Pancreas (tissue), 10 donors: ENCODE measurements at places on chromosomes 4 and X. TPM values are rescaled to one million over a fixed set of nuclear protein-coding genes. Genes with fewer than 3 reads are reported as not detected.

DNA sequence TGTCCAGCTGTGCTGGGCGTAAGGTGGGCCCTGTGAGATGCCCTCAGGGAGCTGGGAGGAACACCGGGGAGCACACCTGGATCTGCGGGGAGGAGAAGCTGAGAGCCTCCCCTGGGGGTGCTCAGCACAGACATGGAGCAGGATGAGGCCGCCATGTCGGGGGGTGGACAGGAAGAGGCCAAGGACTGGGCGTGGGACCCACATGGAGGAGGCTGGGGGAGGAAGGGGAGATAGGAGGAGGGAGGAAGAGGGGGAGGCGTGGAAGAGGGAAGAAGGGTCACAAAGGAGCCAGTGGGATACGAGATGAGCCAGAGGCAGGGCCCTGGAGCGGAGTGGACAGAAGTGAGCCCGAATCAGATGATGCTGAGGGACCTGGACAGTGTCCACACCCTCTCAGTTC, 66.3 kb downstream of the ZFYVE28 start:
- H3K27me3 ChIP-seq: no peaks in the 10 kb centered on the region
- DNase-seq: peak; percentile 8
- no peak overlapping the region for H3K27ac ChIP-seq
- no peaks in the 10 kb centered on the region for H3K36me3 ChIP-seq
- no peaks in the 10 kb centered on the region for H3K4me1 ChIP-seq

GRCh38 chr4:84931274-84931673, 35.2 kb downstream of the WDFY3 start:
- no peaks in the 10 kb centered on the region for H3K4me1 ChIP-seq
- no peaks in the 10 kb centered on the region for H3K27me3 ChIP-seq

GRCh38 chr4:82611982-82612381, 50.2 kb upstream of the TMEM150C start:
- H3K36me3 ChIP-seq: no peaks in the 10 kb centered on the region
- H3K27ac ChIP-seq: no peak overlapping the region
- H3K4me1 ChIP-seq: no peaks in the 10 kb centered on the region
- no peak overlapping the region for H3K4me3 ChIP-seq
- H3K27me3 ChIP-seq: no peaks in the 10 kb centered on the region

GRCh38 chrX:131763674-131764073, 219.8 kb downstream of the OR13H1 start:
- no peaks in the 10 kb centered on the region for H3K36me3 ChIP-seq
- H3K27me3 ChIP-seq: no peaks in the 10 kb centered on the region
- no peak overlapping the region for H3K27ac ChIP-seq
- peak overlapping the region; percentile 7 for H3K4me3 ChIP-seq

DNA sequence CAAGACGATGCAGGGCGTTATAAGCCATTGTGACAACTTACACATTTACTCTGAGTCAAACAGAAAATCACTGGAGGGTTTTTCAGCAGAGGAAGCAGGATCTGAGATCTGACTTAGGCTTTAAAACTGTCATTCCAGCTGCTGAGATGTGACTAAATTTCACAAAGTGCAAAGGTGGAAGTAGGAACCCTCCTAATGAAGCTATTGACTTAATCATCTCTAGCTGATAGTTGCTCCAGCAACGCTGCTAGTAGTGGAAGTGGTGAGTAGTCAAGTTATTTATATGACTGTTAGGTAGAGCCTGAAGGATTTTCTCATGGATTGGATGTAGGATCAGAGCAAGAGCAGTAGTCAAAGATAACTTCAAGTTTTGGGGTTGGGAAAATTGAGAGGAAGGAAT, 218.6 kb downstream of the GRID2 start:
- H3K27ac ChIP-seq: no peak overlapping the region
- H3K4me3 ChIP-seq: no peak overlapping the region
- no peaks in the 10 kb centered on the region for H3K27me3 ChIP-seq
- DNase-seq: no peak
- H3K4me1 ChIP-seq: no peaks in the 10 kb centered on the region

DNA sequence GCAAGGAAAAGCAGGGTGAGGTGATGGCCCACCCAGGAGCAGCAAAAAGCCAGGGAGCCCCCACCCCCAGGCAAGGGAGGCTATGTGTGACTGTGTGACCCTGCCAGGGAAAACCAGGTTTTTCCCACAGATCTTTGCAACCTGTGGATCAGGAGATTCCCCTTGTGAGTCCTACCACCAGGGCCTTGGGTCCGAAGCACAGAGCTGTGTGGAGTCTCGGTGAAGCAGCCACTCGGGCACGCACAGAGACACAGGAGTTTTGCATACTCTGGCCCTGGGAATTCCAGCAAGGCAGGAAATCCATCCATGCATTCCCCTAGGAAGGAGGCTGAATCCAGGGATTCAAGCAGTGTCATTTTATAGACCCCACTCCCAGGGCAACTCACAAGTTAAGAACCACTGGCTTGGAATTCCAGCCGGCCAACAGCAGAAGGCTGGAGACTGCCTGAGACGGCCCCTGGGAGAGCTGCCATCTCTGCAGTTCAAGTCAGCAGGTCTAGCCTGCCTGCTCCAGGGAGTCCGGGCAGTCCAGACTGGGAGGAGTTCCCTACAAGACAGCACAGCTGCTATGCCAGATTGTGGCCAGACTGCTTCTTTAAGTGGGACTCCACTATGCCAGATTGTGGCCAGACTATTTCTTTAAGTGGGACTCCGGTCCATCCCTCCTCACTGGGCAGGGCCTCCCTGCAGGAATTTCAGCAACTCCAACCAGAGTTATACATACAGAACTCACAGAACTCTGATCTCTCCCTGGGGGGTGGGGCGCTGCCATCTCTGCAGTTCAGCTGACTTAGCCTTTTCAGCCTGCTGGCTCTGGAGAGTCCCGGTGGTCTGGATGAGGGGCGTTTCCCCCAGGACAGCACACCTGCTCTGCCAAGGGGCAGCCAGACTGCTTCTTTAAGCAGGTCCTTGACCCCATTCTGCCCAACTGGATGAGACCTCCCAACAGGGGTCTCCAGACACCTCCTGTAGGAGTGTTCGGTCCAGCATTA, 85.1 kb upstream of the ADAD1 start:
- no peak overlapping the region for H3K4me3 ChIP-seq
- H3K4me1 ChIP-seq: no peaks in the 10 kb centered on the region
- H3K27me3 ChIP-seq: no peaks in the 10 kb centered on the region
- peak; percentile 29 for DNase-seq
- H3K36me3 ChIP-seq: no peaks in the 10 kb centered on the region
- H3K27ac ChIP-seq: no peak overlapping the region

DNA sequence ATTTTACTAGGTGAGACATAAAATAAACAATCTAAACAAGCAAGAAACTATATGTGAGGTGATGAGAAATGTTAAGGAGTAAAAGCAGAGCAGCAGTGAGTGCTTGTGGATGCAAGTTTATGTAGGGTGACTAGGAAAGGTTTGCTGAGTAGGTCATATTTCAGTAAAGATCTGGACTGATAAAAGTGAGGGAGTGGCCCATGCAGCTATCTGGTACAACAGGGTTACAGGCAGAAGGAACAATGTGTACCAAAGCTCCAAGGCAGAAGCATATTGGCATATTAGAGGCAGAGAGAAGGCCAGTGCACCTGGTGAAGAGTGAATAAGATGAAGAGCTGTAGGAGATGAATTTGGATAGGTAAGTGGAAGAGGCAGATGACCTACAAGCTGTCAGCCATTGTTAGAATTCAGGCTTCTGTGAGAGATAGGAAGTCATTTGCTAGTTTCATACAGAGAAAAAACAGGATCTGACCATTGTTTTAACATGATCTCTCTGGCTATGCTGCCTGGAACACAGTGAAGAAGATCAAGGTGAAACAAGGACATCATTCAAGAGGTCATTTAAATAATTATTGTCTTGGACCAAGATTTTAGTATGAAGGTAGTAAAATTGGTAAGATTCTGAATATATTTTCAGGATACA, 274.6 kb downstream of the ANKRD50 start:
- H3K4me3 ChIP-seq: no peak overlapping the region
- H3K4me1 ChIP-seq: no peaks in the 10 kb centered on the region
- H3K27me3 ChIP-seq: no peaks in the 10 kb centered on the region
- DNase-seq: no peak

DNA sequence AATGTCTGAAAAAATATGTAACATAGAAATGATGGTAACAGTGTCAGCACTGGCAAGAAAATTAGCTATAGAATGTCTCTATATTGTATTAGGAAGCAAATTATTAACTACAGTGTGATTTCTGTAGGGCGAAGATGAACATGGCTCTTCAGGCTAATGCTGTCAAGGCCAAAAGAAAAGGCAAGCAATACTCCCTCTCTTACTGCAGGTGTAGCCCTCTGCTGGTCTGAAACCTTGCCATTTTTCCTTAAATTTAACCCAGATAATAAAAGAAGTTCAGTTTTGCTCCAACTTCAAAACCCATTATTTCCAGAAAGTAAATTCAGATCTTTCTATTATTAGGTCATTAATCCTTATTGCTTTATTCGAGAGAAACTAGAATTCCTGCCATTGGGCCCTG, 215.9 kb downstream of the LRBA start:
- no peak for DNase-seq
- H3K27ac ChIP-seq: no peak overlapping the region
- H3K4me3 ChIP-seq: no peak overlapping the region
- H3K27me3 ChIP-seq: no peaks in the 10 kb centered on the region

DNA sequence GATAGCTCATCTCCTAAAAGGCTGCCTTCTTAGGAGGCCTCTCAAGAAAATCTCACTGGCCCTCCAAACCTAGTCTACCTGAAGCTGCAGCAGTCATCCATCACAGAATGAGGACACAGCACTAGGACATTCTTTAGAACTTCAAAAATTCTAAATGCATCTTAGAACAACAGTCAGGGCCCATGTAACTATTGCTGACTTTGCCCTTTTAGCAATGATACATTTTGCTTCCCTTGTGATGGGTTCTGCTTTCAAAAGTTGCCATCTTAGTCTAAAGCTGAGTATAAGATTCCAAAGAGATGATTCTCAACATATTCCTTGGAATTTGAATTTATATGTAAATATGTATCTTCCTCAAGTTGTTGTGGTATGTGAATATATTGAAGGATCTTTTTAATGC, 793.0 kb downstream of the RAB28 start:
- H3K36me3 ChIP-seq: no peaks in the 10 kb centered on the region
- DNase-seq: no peak
- no peaks in the 10 kb centered on the region for H3K27me3 ChIP-seq
- no peaks in the 10 kb centered on the region for H3K4me1 ChIP-seq

GRCh38 chr4:82223715-82224114, 150.1 kb downstream of the HNRNPD start:
- H3K36me3 ChIP-seq: no peaks in the 10 kb centered on the region
- no peak for DNase-seq
- no peaks in the 10 kb centered on the region for H3K4me1 ChIP-seq
- H3K27me3 ChIP-seq: no peaks in the 10 kb centered on the region

GRCh38 chrX:129957241-129958082, 25.0 kb upstream of the BCORL1 start:
- no peaks in the 10 kb centered on the region for H3K27me3 ChIP-seq
- H3K36me3 ChIP-seq: no peaks in the 10 kb centered on the region
- peak; percentile 64 for DNase-seq
- peak overlapping the region; percentile 42 for H3K27ac ChIP-seq

GRCh38 chr4:742742-743311, 37.2 kb downstream of the PCGF3 start:
- H3K27me3 ChIP-seq: no peaks in the 10 kb centered on the region
- DNase-seq: peak; percentile 58
- no peak overlapping the region for H3K27ac ChIP-seq
- H3K36me3 ChIP-seq: peaks cover 4% of the 10 kb centered on the region
- H3K4me3 ChIP-seq: no peak overlapping the region

- no peak for DNase-seq
- H3K36me3 ChIP-seq: no peaks in the 10 kb centered on the region
- no peak overlapping the region for H3K4me3 ChIP-seq
- no peaks in the 10 kb centered on the region for H3K27me3 ChIP-seq
Measured at GRCh38 chrX:17185431-17185830, 189.6 kb upstream of the NHS start.

DNA sequence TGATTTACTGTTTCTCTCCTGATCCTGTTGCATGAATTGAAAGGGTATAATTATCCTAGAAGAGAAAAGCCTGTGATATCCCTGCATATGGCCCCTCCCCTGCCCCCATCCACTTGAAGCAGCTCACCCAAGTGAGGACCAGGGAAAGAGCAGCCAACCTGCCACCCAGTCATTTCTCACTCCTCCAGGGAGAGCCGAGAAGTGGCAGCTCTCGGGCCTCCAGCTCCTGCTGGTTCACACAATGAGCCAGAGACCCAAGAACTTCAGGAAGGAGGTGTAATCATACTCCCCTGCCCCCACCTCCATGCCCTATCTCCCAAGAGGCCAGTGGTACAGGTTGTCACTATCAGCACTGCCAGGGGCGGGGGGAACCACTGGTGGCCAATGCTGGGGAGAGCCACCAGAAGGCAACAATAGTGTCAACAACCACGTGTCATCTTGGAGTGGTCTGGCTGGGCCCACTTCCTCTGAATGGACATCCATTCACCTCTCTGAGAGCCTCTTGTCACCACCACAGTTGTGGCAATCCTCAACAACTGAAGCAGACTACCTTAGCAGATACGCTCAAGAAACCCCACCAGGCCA, 42.9 kb downstream of the APOO start:
- no peak for DNase-seq
- H3K27me3 ChIP-seq: no peaks in the 10 kb centered on the region
- H3K36me3 ChIP-seq: no peaks in the 10 kb centered on the region
- H3K4me3 ChIP-seq: no peak overlapping the region
- no peaks in the 10 kb centered on the region for H3K4me1 ChIP-seq

DNA sequence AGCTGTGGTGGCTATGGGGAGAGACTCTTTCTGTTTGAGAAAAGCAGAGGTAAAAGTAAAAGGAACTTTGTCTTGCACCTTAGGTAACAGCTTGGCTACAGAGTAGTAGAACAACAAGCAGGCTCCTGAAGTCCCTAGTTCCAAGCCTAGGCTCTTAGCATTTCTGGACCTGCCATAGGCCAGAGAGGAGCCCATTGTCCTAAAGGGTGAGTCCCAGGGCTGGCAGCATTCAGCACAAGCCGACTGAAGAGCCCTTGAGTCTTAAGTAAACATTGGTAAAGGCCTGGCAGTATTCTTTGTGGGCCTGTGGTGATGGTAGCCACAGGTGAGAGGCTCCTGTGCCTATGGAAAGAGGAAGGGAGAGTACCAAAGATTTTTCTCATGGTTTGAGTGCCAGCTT, 38.2 kb downstream of the CSN3 start:
- H3K4me1 ChIP-seq: no peaks in the 10 kb centered on the region
- no peaks in the 10 kb centered on the region for H3K27me3 ChIP-seq
- H3K27ac ChIP-seq: no peak overlapping the region
- H3K4me3 ChIP-seq: no peak overlapping the region
- DNase-seq: no peak

- H3K4me3 ChIP-seq: no peak overlapping the region
- no peaks in the 10 kb centered on the region for H3K4me1 ChIP-seq
- H3K27ac ChIP-seq: no peak overlapping the region
- DNase-seq: no peak
- H3K27me3 ChIP-seq: no peaks in the 10 kb centered on the region
Measured at GRCh38 chr4:121326597-121326996, 54.2 kb downstream of the QRFPR start.

GRCh38 chrX:31232506-31232905, 160.7 kb upstream of the FTHL17 start:
- no peaks in the 10 kb centered on the region for H3K27me3 ChIP-seq
- H3K4me1 ChIP-seq: no peaks in the 10 kb centered on the region
- no peaks in the 10 kb centered on the region for H3K36me3 ChIP-seq
- no peak for DNase-seq
- no peak overlapping the region for H3K27ac ChIP-seq

GRCh38 chr4:97394653-97395052, 748.6 kb downstream of the STPG2 start:
- H3K36me3 ChIP-seq: no peaks in the 10 kb centered on the region
- no peak overlapping the region for H3K27ac ChIP-seq
- no peaks in the 10 kb centered on the region for H3K4me1 ChIP-seq
- DNase-seq: no peak

ADAMTS3 gene
- 0.08 TPM for total RNA-seq

GPR50 gene
- total RNA-seq: not detected

CHST7 gene
- total RNA-seq: 1.0 TPM

CABS1 gene
- not detected for total RNA-seq
